HEK293T (cell line): ENCODE measurements at places on chromosomes 11 and 22.

- DNase-seq: no peak
These were observed 1.0 kb downstream of the LYVE1 start for GRCh38 chr11:10567446-10567845.

GRCh38 chr22:40721266-40721665, 42.0 kb downstream of the MCHR1 start:
- peak; percentile 35 for DNase-seq

DNA sequence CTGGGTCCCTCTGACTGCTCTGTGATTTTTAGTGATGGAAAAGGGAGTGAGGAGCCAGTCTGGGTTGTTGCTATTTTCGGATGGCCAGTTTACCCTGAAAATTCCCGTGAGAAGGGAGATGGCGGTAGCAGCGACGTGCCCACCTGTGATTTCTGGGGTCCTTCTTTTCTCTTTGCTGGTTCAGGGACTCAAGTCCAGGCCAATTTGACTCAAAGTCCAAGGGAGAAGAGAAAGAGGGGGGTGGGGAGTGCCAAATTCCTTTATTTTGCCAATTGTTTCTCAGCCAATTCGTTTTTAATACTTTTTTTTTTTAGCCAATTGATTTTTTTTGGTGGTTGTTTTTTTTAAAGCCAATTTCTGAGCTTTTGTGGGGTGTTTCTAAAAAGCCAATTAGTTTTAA, 6.9 kb downstream of the IGF2 start:
- DNase-seq: no peak

GRCh38 chr11:130451231-130452019, 3.0 kb downstream of the ADAMTS15 start:
- no peak for DNase-seq

- no peak for DNase-seq
These were observed 21.6 kb downstream of the MAFF start for GRCh38 chr22:38223289-38223960.

GRCh38 chr11:10459029-10459970, 4.2 kb downstream of the AMPD3 start:
- DNase-seq: no peak

DNA sequence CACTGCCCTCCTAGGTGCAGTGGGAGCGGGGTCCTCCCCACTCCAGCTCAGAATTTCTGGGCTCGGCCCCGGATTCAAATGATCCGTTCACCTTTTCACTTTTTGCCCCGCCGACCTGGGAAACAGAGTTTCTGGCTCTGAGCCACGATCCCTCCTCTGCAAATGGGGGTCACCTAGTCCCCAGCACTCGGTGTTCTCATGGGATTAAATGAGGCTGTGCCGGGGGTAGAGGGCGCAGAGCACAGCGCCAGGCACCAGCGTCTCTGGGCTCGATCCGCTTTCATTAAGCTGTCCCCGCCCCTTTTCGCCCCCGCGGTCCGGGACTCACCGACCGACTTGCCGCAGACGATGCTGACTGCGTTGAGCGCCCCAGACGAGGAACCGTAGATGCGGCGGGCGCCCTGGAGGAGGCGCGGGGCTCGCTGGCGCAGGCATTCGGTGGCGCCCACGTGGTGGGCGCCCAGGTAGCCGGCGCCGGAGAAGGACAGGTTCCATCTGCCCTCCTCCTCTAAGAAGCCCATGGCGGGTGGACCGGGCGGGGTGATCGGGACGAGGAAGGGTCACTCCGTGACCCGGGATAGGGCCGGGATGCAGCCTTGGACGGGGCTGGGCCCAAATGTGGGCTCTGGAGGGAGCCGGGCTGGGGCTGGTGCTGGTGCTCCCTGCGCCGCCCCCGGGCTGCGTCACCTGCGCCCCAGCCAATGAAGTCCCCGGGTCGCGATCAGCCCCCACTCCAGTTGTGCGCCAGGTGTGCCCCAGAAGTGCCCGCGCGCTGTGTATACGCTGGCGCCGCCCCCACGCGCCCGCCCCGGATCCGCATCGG, at the start of gene PNPLA5:
Gene PNPLA5, minus strand, starts transcription at position 654 of the 823 bp plus-strand sequence. Its CDS starts 133 bp downstream, at position 521.
- no peak for DNase-seq

- DNase-seq: no peak
These were observed 236.2 kb downstream of the ETS1 start for GRCh38 chr11:128351168-128351567.

GRCh38 chr11:116953530-116954285, 116.3 kb upstream of the APOA1 start:
- DNase-seq: no peak

GRCh38 chr11:27300974-27301373, 62.0 kb downstream of the CCDC34 start:
- no peak for DNase-seq

DNA sequence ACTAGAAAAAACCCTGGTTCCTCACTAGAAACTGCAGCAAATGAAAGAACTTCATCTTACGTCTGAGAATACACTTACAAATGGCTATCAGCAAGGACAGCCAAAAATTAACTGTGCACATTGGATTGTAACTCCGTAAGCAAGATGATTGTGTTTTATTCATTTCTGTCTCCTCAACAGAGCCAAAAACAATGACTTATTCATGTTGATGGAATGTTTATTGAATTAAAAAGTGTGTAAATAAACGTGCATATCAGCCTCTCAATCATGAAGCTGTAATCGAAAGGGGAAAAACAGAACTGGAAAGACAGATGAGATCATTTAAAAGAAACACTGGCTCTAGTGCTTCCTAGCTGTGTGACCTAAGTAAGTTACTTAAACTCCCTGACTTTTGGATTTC, 307.5 kb upstream of the ZC3H12C start:
- no peak for DNase-seq

- peak; percentile 45 for DNase-seq
These were observed 380 bp downstream of the C11orf96 start for GRCh38 chr11:43942662-43943371.

- DNase-seq: no peak
These were observed 20.6 kb upstream of the VSIG10L2 start for GRCh38 chr11:125925247-125925740.

DNA sequence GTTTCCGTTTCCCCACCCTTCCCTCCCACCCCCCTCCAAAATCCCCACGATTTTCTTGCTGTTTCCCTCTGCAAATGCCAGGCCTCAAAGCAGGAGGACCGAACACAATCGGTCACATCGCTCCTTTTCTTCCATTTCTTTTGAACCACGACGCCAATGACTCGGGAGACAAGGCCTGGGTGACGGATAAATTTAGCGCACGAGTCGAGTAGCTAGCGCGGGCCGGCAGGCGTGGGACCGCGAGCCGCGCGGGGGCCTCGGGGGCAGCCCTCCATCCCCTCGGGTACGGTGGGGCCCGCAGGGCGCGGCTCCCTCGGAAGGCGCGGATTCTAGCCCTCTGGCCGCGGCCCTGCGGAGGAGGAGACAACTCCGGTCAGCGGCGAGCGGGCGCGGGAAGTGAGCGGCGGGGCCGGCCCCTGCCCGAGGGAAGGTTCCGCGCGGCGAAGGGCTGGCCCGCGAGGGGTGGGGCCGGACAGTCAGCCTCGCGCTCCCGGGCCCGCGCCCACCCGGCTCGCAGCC, 414 bp downstream of the JOSD1 start:
- no peak for DNase-seq

- no peak for DNase-seq
These were observed 117.4 kb upstream of the TMEM45B start for GRCh38 chr11:129698212-129698611.

- DNase-seq: no peak
These were observed 22.5 kb upstream of the RTL6 start for GRCh38 chr22:44520465-44521094.

DNA sequence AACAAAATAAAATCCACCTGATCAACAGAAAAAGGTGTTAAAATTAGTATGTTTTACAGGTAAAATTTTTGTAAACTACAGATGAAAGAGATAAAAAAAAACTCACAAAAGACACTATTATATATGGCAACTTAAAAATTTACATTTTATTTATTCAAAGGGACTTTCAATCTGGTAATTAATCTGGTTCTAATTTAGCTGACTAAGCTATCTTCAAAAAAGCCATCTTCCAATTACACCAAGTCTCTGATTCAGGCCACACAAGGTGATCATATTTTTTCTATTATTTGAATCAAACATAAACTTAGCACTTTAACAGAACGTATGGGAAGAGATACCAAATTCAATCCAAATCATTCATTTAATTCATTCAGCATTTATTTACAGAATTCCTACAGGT, 7.6 kb downstream of the MRE11 start:
- DNase-seq: no peak

DNA sequence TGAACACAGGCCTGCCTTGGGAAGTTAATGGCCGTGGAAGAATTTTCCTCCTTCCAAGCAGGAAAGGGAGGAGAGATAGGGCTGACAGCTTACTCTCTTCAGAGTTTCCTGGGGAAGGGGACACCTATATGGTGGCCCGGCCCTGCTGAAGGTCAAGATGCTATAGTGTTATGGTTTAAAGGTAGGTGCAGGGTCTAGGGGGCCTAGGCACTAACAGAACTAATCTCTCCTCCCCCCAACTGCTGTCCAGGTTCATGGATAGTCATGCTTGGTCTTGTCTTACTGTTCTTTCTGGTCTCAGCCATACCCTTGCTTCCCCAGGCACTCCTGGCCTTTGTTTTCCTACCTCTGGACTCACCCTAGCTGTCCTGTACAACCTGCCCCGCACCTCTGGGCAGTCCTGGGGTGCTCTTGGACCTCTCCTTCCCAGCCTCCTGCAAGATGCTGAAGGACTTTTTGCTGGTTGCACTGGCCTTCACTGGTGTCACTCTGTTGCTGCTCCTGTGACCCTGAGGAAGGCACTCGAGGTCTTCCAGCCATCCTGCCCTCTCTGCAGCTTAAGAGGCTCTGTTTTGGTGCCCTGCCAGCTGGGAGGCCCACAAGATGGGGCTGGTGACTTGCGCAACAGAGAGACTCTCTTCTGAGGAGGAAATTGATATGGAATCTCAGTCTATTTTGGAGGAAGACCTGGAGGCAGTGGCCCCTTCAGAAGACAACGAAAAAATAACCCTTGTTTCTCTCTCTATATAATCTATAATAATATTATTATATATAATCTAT, 17.9 kb downstream of the SEC14L3 start:
- no peak for DNase-seq

- no peak for DNase-seq
These were observed 35.0 kb upstream of the LMO2 start for GRCh38 chr11:33926671-33927552.

GRCh38 chr11:61477727-61478148, 30.8 kb upstream of the LRRC10B start:
- peak; percentile 77 for DNase-seq

DNA sequence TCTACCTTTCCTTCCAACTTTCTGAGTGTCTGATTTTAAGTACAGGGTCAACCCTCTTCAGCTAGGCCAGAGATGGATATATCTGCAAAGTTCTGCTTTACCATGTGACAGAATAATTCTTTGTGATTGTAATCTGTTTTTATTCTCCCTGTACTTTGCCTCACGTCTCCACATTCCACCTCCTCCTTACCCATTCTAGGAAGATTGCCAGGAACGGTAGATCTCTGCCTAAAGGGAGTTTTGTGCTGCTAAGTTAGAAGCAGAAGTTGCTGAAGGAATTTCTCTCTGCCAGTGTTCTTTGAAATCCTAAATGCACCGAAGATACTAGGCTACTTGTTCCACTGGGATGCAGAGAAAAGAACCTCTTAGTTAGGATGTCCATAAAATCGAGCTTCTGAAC, 20.7 kb upstream of the FAM181B start:
- DNase-seq: no peak

- DNase-seq: peak; percentile 73
These were observed 1.7 kb downstream of the QSER1 start for GRCh38 chr11:32894149-32894827.

- peak; percentile 45 for DNase-seq
These were observed 39.7 kb downstream of the USP35 start for GRCh38 chr11:78228467-78228866.

DNA sequence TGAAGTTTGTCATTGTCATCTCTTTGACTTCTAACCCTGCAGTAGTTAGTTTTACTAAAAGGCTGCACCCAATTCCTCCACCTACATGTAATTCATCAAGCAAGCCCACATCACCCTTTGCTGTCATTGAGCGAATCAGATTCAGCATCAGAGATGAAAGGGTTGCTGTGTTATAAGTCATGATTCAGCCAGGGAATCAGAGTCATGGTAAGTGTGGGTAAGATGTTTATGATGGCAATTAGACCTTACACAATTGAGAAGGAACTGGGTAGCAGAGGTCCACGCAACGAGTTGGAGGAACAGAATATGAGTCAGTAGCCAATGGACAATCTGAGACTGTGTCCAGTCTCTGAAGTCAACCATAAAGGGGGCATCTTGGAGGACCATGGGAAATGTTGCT, 162.8 kb upstream of the SNX19 start:
- DNase-seq: no peak
